LHCN-M2 (cell line): ENCODE measurements at places on chromosomes 7 and 10.

DNA sequence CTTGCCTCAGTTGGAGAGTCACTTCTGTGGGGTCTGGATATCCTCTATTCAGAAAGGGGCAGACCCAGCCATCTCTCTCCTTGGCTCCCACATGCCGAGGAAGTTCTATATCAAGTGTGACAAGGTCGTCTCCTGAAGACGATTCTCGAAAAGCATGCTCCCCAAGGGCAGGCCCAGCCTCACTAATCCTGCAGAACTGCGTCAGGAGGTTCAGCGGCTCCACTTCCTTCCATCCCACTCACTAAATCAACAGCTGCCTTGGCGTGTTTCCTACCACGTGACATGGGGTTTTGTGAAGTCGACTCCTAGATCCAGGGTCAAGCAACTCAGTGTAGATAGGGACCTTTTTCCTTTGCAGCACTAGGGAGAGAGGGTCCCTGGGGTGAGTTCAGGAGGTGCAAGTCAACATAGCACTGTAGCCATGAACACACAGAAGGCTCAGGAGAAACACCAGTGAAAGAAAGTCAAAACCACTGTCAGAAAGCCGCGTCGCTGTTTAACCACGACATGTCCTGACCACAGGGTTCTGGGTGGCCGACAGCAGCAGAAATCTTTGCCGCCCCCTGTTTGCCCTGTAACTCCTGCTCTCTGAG is 156.4 kb downstream of the PRPF18 start:
- peak; percentile 83 for DNase-seq

DNA sequence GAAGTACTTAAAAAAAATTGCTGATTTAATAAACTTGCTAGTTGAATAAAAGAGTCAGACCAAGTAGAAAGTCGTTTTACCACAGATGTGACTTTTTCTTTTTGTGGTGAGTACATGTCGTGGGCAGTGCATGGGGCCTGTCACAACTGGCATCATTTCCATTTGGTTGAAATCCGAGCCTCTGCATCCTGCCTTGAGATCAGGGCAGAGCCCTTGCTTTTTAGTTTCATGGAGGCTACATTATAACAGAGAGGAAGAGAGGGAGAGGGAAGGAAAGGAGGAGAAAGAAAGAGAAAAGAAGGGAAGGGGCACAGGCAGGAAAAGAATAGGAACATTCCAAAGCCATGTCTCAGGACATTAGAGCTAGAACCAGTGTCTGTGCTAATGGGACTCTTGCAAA is 20.4 kb upstream of the INSYN2A start:
- peak; percentile 64 for DNase-seq

- no peak for DNase-seq
Observed at GRCh38 chr10:129916506-129916995, 47.5 kb downstream of the EBF3 start.

DNA sequence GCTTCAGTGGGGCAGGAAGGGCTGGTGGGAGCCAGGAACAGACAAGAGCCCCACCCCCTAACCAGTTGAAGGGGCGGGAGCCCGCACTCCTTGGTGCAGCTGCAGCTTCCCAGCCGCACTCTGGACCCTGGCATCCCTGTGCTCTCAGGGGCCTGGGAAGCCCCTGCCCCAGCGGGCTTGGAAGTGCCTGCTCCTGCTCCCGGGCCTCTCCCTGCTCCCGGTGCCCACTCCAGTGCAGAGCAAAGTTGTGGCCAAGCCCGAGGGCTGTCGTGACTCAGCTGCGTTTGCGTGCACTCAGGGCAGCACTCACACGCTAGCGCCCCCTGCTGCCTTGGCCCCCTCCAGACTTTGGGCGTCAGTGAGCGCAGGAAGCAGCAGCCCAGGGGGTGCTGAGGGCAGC is 883.8 kb downstream of the LRMDA start:
- no peak for DNase-seq

GRCh38 chr7:154769527-154769926 is 233.4 kb downstream of the PAXIP1 start:
- no peak for DNase-seq

GRCh38 chr7:134730411-134730829 is 49.0 kb upstream of the CALD1 start:
- peak; percentile 51 for DNase-seq

DNA sequence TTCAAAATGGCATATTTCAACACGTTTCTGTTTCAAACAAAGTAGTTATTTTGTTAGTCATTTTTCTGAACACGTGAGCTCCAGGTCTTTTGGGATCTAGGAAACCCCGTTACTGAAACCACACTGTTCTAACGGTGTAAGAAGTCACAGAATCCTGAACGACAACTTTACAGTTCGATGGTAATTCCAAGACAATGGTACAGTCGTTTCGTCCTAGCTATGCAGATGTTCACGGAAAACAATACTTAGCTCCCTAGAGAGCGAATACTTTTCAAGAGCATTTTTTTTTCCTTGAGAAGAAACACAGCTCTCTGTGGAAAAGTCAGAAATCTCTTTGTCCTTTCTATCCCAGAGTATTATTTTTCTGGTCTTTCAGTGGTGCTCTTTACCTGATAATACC is 254.1 kb downstream of the ADARB2 start:
- no peak for DNase-seq

- no peak for DNase-seq
Observed at GRCh38 chr10:132570771-132571649, 33.4 kb downstream of the INPP5A start.

GRCh38 chr10:49114718-49115014 is 656 bp downstream of the VSTM4 start:
- no peak for DNase-seq
